ENCODE measurements at places on chromosomes 7 and 10.
A peak's percentile ranks its signal among the peaks of the same experiment; 100 is the strongest.

- peak; percentile 84 for DNase-seq
Measured at GRCh38 chr10:135132-135600, at the start of gene ZMYND11. ZMYND11 (plus strand) TSS chr10:135455; CDS start chr10:180013, 44,558 bp downstream.

- DNase-seq = no peak
Measured at GRCh38 chr10:61110188-61110844, 166.3 kb upstream of the RHOBTB1 start.

- DNase-seq = no peak
Measured at GRCh38 chr7:54678763-54679489, 80.1 kb downstream of the SEC61G start.

DNA sequence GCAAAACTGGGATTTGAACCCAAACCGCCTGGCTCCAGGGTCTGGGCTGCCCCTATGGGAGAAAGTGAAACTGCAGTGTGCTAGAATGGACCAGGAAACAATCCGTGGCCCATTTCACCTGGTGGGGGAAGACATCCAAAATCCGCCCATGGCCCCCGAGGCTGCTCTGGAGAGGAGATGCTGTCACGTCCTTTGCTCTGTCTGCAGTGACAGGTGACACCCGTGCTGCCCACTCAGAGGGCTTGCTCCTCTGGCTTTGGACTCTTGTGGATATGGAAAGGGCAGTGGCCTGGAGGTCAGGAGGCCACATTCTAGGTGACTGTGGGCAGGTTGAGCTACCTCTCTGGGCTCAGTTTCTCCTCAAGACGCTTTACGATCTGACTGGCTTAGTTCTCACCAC, 151.2 kb upstream of the GPR26 start:
- DNase-seq = no peak

DNA sequence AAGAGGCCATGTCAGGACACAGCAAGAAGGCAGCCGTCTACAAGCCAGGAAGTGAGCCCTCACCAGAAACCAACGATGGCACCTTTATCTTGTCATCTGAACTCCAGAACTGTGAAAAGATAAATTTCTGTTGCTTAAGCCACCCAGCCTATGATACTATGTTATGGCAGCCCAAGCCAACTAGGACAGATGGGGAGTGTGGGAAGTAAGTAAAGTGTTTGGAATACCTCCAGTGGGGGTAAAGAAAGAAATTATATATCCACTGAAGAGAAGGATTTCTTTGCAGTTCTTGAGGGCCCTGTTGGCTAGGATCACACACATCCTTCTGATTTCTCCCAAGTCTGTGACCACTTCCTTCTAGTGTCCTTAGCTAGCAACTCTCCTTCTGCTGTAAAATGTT, 384.4 kb downstream of the TNS3 start:
- no peak for DNase-seq

GRCh38 chr7:153566324-153566723, 485.9 kb upstream of the DPP6 start:
- DNase-seq = no peak

DNA sequence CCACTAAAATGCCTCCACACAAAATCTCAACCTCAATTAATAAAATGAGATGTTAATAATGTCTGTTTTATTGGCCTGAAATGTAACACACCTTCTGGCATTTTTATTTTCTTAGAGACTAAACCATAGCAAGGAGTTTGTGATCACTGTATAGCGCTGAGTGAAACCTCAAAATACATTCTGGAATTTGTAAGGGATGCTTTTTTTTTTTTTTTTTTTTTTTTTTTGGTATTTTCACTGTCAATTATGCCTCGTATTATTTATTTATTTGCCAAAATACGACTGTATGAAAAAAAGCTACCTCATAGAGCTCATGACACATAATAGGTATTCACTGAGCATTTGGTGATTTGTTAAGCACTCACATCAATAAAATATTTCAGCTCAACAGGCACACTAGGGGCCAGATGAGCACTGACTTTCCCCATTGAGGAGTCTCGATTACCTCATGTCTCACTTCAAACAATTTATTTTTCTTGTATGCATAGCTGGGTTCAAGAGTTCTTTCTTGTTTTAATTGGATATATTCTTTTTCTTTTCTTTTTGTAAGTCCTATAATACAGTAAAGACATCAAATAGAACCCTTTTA, 36.5 kb downstream of the SEMA3C start:
- DNase-seq = no peak

DNA sequence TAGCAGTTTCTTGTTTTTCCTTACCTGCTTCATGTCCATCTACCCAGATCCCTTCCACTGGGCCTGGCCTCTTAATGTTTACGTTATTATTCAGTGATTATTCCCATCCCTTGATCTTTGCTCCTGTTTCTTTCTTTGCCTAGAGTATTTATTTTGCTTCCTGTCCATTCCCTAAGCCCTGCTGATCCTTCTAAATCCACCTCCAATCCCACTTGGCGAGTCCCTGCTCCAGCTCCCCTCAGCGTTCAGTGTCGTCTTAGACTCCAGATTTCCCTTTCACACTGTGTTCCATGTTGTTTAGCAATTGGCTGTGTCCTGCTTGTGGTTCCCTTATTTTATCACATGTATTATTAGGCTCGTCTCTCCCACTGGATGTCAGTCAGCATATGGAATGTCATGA, 7.3 kb downstream of the PPP2R2D start:
- DNase-seq = no peak

GRCh38 chr7:50409856-50410745, 40.0 kb downstream of the FIGNL1 start:
- DNase-seq = no peak

DNA sequence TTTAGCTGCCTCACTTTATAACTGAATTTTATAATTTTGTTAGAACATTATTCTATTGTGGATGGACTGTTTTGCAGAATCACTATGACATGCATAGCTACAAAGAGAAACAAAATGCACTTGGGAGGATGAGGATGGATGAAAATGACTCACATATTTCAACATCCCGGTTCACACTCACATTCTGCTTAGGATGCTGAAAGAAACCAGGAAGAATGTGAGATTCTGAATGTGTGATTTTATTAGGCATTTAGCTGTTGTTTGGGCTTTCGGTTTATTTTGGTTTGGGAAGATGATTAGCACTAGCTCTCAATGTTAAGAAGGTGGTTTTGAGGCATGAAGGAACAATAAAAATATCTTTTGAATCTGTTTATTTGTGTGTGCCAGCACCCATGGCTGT, 235.5 kb downstream of the SEMA3E start:
- DNase-seq = no peak

DNA sequence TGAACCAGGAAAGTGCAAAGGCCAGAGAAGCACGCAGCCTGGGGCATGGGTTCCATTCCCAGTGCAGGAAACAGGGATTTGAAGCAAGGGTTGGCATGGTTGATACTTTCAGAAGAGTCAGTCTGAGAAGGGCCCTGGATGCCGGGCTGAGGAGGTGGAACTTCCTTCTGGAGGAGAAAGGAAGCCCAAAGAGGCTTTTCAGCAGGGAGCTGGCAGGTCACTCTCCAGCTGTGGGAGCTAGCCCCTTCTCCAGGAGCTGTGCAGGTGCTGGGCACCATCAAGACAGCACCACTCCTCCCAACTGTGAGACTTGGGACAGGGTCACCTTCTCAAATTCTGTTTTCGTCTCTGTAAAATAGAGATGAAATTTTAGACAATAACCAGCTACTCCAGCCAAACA, 169.8 kb downstream of the ZNF248 start:
- no peak for DNase-seq

DNA sequence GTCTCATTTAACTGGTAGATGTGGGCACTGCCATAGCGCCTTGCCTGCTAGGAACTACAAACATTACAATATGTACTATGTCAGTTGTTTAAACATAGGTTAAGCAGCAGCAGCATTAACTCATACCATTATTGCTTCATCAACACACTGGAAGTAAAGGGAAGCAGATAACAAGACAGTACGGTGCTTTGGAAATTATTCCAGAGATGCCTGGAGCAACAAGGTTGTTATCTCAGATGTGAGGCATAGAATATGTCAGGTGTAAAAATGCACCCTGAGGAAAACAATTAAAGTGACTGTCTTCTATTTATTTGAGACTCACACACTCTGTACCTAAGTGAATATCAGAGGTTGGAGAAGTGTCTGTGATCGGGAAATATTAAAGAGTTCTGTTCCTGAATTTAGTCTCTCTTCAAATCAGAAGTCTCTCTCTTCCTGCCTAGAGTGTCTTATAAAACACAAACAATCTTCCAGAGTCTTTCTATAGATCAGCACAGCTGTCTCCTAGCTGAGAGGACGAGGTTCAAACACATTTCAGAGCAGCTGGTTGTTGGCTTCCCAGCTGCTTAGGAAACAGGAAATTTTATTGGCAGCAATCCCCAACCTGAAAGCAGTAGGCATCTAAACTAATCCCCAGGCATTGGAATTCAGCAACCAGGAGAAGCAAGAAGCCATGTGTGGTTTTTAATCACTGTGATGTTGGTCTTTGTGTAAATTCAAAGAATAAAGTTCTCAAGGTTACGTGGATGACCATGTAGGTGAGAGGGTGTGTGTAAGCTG, 994.4 kb upstream of the LRRTM3 start:
- no peak for DNase-seq

GRCh38 chr7:139711991-139712743, 65.6 kb downstream of the HIPK2 start:
- no peak for DNase-seq

DNA sequence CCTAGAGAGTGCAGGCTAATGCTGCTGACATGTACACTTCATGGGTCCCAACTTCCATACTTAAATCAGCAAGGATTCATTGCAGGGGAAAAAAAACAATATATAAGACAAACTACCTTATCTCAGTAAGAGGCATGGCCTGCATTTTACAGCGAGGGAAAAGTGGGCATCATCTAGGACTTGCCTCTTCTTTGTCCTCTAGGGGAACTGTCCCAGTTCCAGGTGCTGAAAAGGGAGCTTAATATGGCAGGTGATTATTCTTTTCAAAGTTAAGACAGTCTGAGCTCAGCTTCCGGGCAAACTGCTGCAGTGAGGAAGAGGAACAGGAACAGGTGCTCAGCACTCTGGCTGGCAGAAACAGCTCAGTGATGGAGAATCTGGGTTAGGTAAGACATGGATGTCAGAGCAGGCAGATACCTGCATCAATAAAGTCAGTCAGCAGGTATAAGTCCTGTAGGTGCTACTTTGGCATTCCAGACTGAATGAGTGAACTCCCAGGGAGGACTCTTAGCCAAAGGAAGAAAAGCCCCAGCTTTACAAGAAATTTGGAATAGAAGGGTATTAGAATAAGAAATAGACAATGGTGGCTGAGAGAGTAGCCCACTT, 147.2 kb downstream of the TMEM178B start:
- no peak for DNase-seq

GRCh38 chr7:84637568-84638338, 443.2 kb upstream of the SEMA3A start:
- no peak for DNase-seq

- no peak for DNase-seq
Measured at GRCh38 chr10:97852840-97853405, 3.3 kb downstream of the GOLGA7B start.

DNA sequence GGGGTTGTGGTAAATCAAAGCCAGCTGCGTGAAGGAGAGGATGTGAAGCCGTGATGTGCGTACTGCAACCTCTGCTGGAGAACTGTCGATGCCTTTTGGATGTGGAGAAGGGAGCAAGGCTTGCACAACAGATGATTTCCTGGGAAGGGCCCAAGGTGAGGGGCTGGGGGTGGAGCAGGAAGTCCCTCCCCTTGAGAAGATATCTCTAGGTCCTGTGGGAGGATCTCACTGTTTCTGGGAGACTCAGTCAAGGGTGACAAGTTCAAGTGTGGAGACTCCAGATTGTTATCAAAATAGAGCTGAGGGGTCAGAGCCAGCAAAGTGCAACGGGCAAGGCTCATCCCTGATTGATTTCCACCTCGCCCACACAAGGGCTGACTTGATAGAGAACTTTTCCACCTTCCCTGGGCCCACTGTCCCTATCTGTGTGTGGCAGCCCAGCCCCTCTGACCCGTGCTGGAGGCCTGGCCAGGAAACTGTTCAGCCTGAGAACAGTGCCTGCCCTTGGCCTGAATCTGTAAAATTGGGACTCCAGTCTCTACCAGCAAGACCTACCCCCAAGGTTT, 55.0 kb downstream of the COL13A1 start:
- no peak for DNase-seq

- no peak for DNase-seq
Measured at GRCh38 chr7:95922191-95922590, 149.8 kb downstream of the DYNC1I1 start.

DNA sequence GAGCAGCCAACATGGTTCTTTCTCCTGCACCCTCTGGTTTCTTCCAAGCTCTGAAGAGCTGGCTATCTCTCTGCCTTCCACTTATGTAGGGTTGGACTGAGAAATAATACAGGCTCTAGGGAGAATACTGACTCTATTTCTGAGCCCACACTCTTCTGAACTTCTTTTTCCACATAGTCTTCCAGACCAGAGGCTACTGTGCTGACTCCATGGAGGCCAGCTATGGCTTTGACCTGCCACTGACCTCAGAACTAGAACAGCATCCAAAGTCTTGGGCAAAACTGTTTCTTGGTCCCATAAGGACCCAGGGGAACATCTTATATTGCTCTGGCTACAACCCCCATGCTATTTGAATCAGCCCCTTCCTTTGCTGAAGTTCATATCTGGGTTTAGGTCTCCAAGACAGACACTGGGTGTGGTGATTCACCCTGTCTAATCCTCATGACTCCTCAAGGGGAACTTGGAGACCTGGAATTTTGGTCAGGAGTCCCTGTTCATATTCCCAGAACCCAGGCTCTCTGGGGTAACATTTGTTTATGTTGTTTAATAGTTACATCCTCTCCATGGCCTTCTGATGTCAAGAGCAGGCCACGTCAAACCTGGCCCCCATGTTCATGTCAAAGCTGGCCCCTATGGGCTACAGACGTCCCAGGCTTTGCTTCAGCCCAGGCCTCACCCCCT, 12.1 kb upstream of the PLAU start:
- DNase-seq = no peak

DNA sequence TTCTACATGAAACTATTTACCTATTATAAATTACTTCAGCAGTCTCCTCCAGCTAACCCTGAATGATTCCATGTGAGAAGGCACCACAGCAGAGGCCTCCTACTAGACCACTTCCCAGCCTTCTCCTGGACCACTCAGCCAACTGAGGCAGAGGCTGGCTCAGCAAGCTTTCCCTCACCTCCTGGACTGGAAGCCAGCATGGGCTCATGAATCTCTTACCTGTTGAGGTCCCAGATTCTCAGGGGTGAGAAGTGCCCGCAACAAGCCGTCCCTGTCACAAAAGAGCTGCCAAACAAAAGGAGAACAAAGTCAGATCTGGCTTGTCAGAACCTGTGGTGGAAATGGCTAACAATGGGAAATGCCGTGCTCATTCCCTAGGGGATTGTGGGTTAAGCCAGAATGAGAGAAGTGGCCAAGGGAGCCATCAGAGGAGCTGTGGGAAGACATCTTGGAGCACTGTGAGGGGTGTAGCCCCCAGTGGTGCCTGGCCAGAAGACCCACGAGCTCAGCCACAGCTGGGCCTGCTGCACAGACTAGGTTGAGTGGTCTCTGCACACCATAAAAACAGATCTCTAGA, 36.5 kb downstream of the DPCD start:
- no peak for DNase-seq

DNA sequence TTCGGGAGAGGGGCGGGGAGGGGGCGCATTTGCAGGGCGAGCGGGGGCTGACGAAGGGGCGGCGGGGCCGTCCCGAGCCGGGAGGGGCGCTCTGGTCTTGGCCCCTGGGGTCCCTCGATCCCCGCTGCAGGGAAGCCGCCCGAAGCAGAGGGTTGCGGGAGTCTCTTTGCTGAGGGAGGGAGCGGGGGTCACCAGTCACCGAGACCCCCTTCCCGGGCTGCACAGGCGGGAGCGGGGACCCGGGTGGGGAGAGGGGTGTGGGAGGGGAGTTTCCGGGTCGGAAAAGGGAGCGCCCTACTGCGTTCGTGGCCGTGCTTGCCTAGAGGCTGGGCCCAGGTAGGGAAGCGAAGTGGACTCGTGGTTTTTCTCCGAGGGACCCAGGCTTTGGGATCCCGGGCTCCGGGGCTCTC, 422 bp downstream of the AP1S1 start:
- DNase-seq = no peak
